CD4-positive, alpha-beta T cell (primary cell): ENCODE measurements at places on chromosomes 6 and 20. TPM values are rescaled to one million over a fixed set of nuclear protein-coding genes. Genes with fewer than 3 reads are reported as not detected.

GRCh38 chr6:154060076-154060475 lies 21.0 kb downstream of the OPRM1 start:
- no peak for DNase-seq

GRCh38 chr6:36839749-36840431 lies 646 bp upstream of the CPNE5 start:
- DNase-seq = no peak

DNA sequence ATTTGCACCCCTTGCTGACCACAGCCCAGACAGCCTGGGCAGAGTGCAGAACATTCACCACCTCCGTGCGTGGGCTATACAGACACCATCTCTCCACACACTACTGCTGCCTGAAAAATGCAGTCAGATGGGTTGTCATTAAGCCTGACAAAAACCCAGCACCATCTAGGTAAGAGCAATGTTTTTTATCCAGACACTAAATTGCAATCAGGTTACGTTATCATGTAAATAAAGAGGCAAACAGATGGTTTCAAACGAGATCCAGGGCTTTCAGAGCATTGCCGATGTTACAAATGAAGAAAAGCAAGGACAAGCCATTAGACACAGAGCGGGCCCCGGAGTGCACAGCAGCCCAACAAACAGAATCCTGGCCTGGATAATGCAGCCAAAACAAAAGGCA lies 269.6 kb downstream of the PKHD1 start:
- no peak for DNase-seq

DNA sequence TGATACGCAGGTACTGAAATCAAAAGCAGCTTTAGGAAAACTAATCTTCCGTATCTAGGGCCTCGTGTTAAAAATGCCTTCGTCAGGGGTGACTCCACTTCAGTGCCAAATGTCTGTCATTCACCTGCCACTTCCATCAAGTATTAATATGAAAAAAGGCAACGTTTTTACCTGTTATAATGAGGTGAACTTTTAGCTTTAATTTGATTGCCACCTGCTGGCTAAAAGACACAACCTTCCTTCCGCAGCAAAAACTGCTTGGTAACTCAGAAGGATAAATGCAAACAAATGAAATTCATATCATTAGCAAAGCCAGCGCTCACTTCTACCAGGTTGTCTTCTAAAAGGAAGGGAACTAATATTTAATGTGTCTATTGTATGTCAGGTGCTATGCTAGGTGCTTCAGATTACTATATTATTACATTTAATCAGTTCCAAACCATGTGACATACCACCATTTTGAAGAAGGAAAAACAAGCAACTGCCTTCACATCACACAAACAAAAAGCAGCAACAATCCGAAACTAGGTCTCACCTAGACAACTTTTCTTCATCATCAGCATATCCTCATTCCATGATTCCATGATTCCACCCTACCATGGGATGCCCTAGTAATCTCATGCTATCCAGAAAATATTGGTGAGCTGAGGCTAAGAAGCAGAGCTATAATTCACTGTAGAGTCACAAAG lies 20.6 kb upstream of the ARHGAP18 start:
- peak; percentile 69 for DNase-seq

- DNase-seq = no peak
Observed at GRCh38 chr6:42340511-42340910, 111.2 kb downstream of the TRERF1 start.

DNA sequence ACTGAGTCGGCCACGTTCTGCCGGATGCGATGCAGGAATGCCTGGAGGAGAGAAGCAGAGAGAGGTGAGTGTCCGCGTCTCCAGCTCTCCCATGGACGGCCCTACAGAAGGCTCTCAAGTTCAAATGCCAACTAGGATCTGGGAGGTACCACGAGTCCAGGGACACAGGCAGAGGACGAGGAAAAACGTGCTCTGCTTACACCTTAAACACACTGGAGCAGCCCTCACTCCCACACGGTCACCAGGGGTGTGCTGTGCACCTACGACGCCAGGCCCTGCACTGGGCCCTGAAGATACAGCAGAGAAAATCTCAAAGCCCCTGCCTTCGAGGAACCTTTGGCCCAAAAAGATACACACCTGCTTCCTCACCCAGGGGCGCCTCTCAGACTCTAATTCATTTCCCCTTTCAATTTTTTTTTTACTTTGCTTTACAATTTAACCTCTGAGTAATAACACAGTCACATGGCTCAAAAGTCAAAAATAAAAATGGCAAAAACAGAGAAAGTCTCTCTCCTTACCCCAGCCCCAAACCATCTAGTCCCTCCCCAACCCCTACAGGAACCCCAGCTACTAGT lies 79.9 kb downstream of the PREX1 start:
- DNase-seq = no peak

- no peak for DNase-seq
Observed at GRCh38 chr20:6993011-6993410, 225.5 kb downstream of the BMP2 start.

GRCh38 chr6:135637701-135638100 lies 140.2 kb upstream of the AHI1 start:
- DNase-seq = no peak

GRCh38 chr6:162666246-162666645 lies 61.3 kb downstream of the PRKN start:
- DNase-seq = no peak

DEFB113 gene
- total RNA-seq = not detected

GSTA5 gene
- total RNA-seq = not detected

SH3BGRL2 gene
- 0.25 TPM for total RNA-seq

EPM2A gene
- total RNA-seq = 5.7 TPM

LY6G6C gene
- total RNA-seq = not detected

LST1 gene
- total RNA-seq = 10.3 TPM

CRISP3 gene
- not detected for total RNA-seq
